ENCODE measurements at places on chromosomes 6 and 20. TPM values are rescaled to one million over a fixed set of nuclear protein-coding genes. Genes with fewer than 3 reads are reported as not detected.

DNA sequence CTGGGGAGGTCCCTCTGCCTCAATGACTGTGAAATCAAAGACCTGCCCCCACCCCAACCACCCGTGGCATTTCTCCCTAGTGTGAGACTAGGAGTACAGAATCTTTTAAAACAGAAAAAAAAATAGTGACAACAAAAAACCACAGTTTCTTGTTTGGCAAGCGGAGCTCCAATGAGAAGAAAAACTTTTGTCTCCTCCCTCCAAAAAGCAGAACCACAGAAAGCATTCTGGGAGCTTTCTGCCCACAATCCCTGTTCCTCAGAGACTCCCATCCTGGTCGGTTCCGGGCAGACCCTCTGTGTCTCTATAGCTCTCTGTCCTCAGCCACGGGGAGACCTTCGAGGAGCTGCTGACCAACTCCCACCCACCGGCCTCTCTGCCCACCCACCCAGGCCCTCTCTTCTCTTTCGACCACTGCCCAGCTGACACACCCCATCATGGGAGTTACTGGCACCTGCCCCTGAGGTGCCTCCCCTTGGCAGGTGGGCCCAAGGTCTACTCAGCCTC lies 4.9 kb downstream of the PREX1 start:
- no peak for DNase-seq

DNA sequence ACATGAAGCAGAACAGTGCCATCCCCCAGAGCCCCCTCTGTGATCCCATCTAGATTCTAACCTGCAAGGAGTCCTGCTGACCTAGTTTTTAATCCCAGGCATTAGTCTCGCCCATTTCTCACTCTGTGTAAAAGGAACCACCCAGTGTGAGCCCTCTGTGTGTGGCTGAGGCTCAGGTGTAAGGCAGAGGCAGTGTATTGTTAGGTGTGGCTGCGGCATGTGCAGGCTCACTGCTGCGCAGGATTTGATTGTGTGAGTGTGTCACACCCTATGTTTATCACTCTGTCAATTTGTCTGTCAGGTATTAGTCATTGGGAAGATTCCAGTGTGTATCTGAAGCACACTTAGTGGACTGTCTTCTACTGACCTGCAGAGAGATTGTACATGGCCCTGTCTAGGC lies 13.7 kb upstream of the CST8 start:
- no peak for DNase-seq

DNA sequence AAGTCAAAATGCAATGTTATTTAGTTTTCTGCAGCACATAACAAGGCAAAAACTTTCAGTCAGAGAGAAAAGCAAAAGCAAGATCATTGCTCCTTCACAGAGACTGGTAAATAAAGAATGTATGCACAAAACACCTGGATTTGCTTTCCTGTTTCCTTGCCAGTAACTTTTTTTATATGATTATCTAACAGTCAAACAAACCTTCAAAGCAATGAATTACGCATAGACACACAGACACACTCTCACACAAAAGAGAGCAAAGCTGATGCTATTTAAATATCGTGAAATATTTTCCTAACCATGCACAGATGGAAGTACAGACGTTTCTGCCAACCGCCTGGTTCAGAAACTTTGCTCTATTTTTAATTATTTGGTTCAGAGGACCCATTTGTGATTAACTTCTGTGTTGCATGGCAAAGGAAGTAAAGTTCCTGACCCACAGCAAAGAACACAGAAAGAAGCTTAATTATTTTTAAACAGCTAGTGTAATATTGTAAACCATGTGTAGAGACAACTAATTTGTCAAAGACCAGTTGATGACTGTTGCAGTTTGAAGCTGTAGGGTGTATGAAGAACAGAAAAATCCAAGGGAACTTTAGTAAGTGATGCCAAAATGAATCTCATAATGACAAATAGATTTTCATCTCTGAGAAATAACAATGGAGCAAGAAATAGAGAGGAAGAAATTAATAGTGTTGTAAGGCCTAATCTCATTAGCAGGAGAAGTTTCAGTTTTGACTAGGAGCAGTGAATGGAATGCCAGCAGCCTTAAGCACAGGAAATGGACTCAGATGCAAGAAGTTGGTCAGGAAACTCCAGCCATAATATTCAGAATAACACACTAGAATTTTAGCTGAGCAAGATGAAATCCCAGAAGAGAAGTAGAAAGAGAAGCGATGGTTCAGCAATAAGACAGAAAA lies 24.1 kb downstream of the ATXN1 start:
- peak; percentile 54 for DNase-seq

DNA sequence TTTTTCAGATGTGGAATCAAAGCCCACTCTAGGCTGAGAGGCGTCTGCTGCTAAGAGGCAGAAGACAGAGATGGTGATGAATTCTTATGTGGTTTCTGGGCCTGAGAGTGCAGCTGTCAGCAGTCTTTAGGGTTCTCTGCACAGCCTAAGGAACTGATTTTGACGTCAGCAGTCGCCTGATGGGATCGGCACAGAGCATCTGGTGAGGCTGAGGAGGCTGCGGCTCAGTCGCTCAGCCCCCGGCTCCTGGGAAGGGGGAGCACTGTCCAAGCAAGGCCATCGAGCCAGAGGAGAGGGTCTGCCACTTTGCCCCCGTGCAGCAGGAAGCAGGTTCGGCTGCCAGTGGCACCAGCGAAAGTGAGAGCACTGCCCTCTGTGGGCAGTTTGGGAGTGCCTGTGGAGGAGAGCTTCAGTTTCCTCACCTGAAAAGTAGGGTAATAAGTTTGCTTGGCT lies 92.5 kb downstream of the TCP11 start:
- no peak for DNase-seq

DNA sequence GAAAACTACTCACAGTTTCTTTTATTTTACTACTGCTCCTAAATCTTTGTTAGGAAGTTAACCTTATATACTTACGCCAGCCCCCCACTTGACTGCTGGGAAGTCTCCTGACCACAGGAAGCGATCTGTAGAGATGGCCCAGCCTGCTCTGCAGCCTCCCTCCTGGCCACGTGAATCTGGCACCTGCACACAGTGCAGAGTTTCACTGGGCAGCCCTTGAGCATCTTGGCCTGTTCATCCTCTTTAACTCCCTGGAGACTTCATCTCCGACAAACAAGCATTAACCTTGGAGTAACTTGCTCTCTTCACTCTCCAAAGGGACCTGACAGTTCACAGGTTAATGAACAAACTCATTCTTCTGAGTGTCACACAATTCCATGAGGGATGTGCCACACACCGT lies 294.1 kb downstream of the BTBD9 start:
- DNase-seq = no peak

- DNase-seq = no peak
Observed at GRCh38 chr20:35398660-35399144, 13.1 kb downstream of the UQCC1 start.

DNA sequence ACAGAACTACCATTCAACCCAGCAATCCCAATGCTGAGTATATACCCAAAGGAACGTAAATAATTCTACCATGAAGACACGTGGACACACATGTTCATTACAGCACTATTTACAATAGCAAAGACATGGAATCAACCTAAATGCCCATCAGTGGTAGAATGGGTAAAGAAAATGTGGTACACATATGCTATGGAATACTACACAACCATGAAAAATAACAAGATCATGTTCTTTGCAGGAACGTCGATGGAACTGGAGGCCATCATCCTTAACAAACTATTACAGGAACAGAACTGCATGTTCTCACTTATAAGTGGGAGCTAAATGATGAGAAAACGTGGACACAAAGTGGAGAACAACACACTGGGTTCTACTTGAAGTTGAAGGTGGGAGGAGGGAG lies 22.4 kb upstream of the ELOVL4 start:
- DNase-seq = no peak

DNA sequence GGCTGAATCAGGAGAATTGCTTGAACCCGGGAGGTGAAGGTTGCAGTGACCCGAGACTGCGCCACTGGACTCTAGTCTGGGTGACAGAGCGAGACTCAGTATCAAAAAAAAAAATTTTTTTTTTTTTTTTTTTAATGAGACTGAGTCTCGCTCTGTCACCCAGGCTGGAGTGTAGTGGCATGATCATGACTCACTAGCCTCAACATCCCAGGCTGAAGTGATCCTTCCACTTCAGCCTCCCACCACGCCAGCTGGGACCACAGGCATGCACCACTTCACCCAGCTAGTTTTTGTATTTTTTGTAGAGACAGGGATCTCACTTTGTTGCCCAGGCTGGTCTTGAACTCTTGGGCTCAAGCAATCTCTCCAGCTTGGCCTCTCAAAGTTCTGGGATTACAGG lies 53.3 kb downstream of the MYO6 start:
- no peak for DNase-seq

DNA sequence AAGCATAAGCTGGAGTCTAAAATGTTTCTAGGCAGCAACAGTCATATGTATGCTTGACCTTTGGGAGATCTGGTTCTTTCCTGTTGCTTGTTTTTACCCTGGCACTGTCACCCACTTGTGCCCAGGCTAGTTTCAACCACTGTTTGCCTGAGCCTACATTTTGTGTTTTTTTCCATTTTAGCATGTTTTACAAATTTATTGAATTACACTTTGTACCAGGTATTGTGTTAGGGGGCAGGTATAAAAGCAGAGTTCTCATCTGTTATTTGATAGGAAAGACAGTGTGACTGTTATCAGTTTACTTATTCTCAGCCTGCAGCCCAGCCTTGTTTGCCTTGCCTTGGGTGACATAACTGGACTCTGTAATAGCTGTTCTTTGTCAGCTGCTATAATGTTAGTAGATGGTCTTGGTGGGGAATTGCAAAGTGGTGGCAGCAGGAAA lies 147.0 kb downstream of the CDKAL1 start:
- DNase-seq = no peak

GRCh38 chr6:11767978-11768756 lies 10.4 kb downstream of the ADTRP start:
- DNase-seq = no peak

DNA sequence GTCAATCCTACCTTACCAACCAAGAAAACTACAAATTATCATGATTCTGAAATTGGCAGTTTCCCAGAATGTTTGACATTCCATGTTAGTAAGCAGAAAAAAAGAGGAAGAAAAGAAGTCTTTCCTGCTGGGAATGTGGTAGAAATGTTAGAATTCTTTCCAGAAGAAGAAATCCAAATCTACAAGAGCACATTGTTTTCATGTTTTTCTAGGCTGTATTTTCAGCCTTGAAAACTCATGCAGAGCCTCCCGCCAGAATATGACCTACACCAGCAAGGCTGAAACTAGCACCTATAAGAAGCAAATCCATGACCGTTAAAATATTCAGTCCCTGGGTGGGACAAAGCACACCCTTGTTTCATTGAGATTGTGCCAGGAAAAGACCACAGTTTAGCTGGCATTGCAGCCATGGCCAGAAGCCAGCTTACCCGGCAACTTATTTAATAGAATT lies 259.4 kb downstream of the GJA1 start:
- DNase-seq = peak; percentile 65

DNA sequence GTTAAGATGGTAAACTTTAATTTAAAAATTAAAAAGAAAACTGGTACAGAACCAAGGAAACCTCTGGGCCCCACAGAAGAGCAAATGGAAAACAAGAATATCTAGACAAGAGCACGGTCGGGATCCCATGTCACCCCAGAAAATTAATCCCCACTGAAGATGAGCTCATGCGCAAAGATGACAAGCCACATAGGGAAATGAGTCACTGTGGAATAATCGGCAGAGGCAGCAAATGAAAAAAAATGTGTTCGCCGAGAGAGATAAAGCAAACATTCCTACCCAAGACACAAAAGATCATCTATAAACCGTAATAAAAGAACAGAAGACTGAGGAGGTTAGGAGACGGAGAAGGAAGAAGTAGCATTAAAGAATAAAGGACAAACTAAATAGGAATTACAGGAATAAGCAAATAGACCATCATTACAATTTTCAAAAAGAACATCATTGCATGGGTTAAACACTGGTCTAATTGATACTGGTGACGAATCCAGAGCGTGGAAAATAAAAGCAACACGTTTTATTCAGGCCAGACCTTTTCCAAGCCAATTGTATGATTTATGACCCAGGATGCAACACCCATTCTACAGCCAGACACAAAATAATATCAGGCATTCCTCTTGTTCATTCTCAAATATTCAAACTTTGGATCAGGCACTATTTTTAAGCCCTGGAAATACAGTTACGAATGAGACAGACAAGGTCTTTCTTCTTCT lies 138.0 kb upstream of the ARID1B start:
- DNase-seq = no peak

- DNase-seq = no peak
Observed at GRCh38 chr20:25685276-25686080, 11.2 kb downstream of the ZNF337 start.

GRCh38 chr20:61923371-61924166 lies 142.1 kb downstream of the TAF4 start:
- no peak for DNase-seq

GRCh38 chr6:49384904-49385303 lies 78.1 kb downstream of the MMUT start:
- DNase-seq = no peak

- no peak for DNase-seq
Observed at GRCh38 chr20:51382986-51383821, 159.3 kb downstream of the NFATC2 start.

DNA sequence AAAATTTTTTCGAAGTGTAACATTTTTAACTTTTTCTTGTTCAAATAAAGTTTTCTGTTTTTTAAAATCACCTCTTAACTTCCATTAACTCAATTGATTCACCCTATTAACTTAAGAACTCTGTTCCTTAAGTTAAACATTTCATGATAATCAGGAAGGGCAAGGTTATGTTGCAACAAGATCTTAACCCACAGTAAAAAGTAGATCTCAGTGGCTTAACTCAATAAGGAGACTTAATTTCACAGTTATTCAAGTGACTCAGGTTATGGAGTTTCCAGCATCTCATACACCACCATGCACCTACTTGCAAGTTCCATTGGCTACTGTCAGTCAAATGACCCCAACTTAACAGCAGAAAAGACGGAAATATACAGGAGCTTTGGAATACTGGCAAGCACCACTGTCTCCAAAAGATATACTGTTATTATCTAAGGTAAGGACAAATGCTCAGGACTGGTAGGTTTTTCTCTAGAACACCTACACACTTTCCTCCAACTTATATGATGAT lies 11.2 kb downstream of the HLA-DQB1 start:
- no peak for DNase-seq

GRCh38 chr20:24309596-24309995 lies 159.8 kb upstream of the SYNDIG1 start:
- no peak for DNase-seq

- no peak for DNase-seq
Observed at GRCh38 chr20:62096421-62097380, 25.6 kb upstream of the LSM14B start.

DNA sequence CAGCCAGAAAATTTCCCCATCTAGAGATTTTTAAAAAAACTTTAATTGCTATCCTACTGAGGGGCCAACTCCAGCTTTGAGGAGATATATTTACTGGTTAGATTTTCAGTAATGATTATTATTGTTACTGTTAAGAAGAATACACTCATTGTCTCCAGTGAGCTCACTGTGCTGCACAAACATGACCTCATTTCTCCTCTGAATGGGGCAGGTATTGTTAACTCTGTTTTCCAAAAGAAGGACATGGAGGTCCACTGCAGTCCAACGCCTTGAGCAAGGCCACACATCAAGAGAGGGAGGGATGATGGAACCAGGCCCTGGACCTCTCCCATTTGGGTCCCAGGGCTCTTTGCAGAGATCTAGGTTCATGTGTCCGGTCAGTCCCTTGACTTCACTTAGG lies 13.9 kb upstream of the SCUBE3 start:
- DNase-seq = no peak

GRCh38 chr20:62535282-62535811 lies 59.6 kb upstream of the GATA5 start:
- no peak for DNase-seq

Gene PTPRA
- polyA plus RNA-seq = 59.8 TPM

Gene IL17F
- polyA plus RNA-seq = not detected

Gene MYT1
- polyA plus RNA-seq = 0.09 TPM

Gene ERVFRD-1
- polyA plus RNA-seq = 0.26 TPM

Gene ENPP1
- 16.5 TPM for polyA plus RNA-seq

Gene BPIFB1
- not detected for polyA plus RNA-seq

Gene RBL1
- polyA plus RNA-seq = 9.3 TPM

Gene SNHG17
- polyA plus RNA-seq = 20.8 TPM

Measured in muscle of back (tissue), 13 donors.